ENCODE measurements at places on chromosomes 7 and 10.

- no peak for DNase-seq
These were observed at the start of gene SLC16A12 for GRCh38 chr10:89535171-89536012. Gene SLC16A12, minus strand, starts transcription at chr10:89535594. Its CDS starts 73,016 bp downstream, at chr10:89462578.

GRCh38 chr7:120797026-120797645 lies 60.8 kb downstream of the TSPAN12 start:
- no peak for DNase-seq

DNA sequence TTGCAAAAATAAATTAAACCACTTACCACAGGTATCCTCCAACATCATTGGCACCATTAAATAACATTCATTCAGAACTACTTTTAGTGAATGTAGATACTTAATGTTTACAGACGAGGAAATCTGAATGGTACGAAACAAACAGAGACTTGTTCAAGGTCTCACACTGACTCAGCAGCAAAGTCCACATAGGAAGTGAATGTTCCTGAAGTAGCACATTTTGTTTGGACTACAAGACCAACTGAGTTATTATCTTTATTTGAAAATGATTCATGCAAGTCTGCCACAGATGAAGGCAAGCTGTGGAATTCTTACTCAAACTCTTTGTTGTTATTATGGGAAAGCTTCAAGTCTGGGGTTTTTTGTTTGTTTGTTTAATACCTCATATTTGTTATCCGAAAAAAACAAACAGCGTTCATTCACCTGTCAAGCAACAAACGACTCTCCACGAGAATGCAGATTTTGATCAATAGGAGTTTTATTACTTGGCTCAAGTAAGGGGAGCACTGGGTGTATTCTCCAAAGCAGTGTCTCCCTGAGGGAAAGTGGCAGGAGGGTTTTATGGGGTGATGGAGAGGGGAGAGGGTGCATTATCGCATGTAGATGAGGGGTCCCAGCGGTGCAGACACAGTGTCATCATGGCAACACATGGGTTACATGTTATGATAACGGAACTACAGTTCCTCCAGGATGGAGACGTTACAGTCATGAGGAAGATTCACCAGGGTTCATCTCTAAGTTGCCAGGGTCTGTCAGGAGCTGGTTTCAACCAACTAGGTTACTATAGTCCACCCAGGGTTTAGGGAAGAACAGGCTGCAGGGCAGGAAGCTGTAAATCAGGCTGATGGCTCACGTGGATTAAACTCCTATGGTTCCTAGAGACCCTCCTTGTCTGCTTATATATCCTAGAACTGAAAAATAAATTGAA lies 147.7 kb upstream of the AKR1E2 start:
- no peak for DNase-seq

DNA sequence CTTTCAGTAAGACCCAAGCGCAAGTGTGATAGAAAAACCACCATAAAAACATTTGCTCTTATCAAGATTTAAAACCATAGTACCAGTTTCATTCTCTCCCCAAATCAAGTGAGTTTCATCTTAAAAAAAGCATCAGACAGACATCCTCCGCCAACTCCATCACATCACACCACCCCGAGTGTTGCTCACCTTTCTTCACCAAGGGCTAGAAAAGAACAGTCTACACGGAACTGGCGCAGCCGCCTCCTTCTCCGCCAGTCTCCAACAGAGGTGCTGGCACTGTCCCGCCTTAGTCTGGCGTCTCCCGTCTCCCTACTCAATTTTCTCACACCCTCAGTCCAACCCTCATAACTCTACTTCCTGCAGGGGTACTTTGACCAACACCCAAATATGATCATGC lies 46.9 kb upstream of the WIPI2 start:
- DNase-seq: peak; percentile 1

DNA sequence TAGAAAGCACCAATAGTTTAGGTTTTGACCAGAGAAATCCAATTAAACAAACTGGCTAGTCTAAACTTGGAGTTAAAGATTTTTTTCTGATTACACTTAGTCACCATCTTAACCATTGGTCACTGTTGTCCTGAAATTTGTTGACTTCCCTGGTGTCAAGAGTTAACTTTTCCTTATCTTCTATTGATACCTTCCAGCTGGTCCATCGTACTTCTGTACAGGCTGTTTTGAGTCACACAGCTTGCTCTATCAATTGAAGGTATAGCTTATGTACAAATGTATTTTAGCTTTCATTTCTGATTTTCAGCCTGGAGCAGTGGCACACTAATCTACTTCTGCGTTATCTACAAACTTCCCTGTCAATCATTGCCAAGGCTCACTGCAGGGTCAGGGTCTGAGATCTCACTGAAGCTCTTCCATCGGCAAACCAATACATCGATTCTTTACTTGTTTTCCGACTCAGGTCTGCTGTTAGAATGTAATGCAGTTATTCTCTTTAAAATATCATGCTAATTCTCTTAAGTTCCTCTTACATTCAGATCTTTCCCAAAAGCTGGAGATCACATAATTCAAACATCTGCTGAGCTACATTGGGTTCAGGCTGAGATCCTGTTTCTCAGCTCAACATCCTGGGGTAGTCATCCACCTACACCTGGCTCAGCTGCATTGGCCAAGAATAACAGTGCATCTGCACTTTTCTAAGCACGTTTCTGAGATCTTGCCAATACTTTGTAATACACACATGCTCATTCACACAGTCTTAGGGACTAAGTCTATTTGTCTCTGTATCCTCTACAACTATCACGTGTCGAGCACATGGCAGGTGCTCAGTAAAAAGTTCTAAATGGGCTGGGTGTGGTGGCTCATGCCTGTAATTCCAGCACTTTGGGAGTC lies 11.3 kb downstream of the MRPS33 start:
- no peak for DNase-seq

DNA sequence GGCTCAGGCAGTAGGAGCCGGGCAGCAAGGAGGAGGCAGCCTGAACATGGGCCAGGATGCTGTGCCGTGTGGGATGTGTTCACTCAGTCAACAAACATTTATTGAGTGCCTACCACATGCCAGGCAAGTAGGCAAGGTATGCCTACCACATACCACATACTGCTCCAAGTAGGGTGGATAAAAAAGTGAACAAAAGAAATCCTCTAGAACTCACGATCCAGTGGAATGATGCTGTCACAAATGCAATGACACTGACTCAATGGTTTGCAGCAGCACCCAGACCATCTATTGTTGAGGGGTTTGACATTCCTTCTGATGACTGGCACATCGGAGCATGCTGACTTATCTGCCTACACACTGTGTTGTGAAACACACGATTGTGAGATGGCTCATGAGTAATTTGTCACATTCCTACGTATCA lies 413.5 kb downstream of the NRG3 start:
- no peak for DNase-seq

GRCh38 chr10:9605231-9605630 lies 1412.4 kb upstream of the CELF2 start:
- DNase-seq: no peak

DNA sequence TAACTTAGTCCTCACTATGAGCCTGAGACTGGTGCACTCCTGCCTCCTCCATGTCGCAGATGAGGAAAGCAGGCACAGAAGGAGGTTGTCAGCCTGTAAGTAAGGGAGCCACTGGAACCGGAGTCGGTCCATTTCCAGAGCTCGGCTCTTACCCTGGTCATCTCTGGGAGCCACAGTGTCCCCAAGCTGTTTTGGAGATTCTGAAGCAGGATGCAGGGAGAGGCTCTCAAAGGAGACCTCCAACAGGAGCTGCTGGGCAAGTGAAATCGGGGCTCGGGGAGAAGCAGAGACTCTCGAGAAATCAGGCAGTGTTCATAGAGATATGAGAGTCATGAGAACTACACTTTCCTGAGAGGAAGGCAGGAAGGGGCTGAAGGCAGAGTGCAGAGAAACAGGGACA lies 39.0 kb downstream of the VSTM4 start:
- DNase-seq: no peak

DNA sequence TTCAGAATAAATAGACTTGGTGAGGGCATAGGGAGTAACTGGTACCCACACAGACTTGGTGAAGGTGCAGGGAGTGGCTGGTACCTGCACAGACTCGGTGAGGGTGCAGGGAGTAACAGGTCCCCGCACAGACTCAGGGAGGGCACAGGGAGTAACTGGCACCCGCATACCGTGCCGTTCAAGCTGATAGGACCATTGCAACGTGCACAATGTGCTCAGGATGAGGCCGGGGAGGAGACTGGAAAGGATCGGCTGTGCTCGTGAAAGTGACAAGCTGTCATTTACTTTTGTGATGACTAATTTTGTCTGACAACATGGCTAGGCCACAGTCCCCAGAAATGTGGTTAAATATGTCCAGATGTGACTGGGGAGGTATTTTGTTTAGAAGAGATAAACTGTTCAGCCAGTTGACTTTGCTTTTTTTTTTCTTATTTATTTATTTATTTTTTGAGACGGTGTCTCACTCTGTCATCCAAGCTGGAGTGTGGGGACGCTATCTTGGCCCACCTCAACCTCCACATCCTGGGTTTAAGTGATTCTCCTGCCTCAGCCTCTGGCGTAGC lies 76.2 kb upstream of the NMT2 start:
- DNase-seq: no peak

DNA sequence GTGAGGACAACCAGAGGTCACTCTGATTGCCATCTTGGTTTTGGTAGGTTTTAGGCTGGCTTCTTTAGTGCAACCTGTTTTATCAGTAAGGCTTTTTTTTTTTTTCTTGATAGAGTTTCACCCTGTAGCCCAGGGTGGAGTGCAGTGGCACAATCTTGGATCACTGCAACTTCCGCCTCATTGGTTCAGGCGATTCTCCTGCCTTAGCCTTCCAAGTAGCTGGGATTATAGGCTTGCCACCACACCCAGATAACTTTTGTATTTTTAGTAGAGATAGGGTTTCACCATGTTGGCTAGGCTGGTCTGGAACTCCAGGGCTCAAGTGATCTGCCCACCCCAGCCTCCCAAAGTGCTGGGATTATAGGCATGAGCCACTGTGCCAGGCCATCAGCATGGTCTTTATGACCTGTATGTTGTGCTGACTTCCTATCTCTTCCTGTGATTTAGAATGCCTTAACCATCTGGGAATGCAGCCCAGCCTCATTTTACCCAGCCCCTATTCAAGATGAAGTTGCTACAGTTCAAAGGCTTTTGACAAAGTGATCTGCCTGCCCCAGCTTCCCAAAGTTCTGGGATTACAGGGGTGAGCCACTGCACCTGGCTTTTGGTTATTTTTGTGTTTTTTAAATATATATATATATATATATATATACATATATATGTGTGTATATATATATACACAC lies 7.0 kb upstream of the ZNF425 start:
- DNase-seq: no peak

DNA sequence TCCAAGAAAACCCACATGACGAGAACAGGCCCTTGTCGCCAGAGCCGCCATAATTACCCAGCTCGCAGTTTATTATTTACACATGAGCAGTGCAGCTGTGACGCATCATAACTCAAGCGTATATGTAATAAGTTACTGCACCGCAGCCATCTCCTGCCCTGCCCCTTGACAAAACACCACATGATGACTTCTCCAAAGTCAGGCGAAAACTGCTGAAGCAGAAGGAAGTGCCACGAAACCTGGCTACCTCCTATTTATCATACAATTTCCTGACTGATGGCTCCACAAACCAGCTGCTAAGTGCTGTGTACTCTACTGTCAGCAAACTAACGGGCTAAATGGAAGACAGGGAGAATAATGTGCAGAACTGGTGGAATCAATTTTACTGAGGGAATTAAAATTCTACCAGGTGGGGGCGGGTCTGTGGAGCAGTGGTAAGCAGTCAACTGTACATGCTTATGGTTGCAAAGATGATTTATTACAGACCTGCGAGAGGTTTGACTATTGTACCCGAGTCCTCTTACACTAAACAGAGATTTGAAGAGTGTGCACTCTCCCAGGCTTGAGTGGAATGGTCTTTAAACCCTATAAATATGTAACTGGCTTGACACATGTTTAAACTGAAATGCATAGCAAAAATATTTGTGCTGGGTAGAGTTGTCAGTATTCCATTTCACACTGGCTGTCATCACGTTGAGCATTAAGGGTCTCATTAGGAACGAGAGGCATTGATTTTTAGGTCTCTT lies 156.0 kb downstream of the GLI3 start:
- no peak for DNase-seq

GRCh38 chr7:12612622-12613021 lies 42.1 kb downstream of the SCIN start:
- DNase-seq: no peak

DNA sequence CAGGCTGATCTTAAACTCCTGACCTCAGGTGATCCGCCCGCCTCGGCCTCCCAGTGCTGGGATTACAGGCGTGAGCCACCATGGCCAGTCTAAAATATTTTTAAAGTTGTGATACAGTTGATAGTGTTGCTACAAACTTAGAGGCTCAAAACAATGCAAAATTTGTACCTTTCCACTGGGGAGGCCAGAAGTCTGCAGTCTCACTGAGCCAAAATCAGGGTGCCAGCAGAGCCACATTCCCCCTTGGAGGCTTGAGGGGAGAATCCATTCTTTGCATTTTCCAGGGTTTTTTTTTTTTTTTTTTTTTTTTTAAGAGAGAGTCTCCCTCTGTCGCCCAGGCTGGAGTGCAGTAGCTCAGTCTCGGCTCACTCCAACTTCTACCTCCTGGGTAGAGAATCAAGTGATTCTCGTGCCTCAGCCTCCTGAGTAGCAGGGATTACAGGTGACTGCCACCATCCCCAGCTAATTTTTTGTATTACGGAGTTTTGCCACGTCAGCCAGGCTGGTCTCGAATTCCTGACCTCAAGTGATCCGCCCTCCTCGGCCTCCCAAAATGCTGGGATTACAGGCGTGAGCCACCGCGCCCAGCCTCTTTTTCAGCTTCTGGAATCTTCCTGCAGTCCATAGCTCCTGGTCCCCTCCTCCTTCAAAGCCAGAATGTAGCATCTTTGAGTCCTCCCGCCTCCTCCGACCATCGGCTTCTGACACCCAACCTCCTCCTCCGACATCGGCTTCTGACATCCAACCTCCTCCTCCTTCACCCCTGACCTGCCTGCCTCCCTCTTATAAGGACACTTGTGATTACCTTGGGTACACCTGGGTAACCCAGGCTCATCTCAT lies 37.2 kb downstream of the KLRG2 start:
- DNase-seq: no peak

DNA sequence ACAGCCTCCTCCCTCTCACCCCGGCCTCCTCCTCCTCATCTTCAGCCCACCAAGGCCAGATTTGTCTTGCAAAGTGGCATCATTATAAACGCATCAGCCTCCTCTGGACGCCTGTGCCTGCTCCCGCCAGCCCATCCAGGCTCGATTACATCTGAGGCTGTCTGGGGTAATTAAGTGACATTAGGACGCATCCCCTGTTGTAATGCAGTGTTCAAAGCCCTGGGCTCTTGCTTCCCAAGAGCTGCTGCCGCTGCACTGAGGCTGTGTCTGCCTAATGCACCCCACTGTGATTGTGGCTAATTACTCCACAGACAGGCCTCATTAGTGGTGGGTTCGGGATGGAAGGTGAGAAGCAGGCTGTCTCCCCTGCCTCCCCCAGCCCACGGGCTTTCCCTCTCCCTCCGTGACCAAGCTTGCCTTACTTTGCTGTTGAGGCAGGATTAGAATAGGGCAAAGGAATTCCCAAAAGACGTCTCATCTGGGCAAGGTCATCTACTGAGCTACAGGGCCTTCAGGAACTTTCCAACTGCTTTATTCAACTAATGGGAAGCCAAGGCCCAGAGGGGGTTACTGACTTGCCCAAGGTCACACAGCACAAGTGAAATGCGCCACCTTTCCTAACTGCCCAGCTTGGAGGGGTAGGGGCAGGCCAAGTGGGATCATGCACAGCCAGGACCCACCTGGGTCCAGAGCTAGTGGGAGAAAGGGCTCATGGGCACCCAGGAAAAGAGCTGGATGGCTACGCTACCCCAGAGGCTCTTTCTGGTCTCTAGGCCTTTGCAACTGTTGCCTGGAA lies 66.2 kb upstream of the PCBD1 start:
- no peak for DNase-seq
